Head of caudate nucleus (tissue), 42 donors: ENCODE measurements at places on chromosomes 5 and 9.

GRCh38 chr9:38075272-38075671 is 6.2 kb upstream of the SHB start:
- no peak for DNase-seq

DNA sequence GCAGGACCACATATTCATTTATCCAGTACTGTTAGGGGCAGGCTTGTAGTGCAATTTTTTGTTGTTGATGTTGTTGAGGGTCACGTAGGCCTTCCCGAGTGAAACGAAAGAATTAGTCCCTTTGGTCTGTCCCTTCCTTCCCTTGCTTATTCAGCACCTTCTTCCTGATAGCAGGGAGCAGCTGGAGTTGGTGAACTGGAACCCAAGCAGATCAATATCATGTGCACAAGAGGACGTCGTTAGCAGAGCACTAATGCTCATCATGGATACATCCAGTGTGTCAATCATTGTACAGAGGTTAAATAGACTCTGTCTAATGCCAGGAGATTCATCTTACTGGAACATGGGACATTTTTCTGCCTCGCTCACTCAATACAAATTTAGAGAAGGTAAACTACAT is 33.0 kb upstream of the MAP1B start:
- DNase-seq: no peak

DNA sequence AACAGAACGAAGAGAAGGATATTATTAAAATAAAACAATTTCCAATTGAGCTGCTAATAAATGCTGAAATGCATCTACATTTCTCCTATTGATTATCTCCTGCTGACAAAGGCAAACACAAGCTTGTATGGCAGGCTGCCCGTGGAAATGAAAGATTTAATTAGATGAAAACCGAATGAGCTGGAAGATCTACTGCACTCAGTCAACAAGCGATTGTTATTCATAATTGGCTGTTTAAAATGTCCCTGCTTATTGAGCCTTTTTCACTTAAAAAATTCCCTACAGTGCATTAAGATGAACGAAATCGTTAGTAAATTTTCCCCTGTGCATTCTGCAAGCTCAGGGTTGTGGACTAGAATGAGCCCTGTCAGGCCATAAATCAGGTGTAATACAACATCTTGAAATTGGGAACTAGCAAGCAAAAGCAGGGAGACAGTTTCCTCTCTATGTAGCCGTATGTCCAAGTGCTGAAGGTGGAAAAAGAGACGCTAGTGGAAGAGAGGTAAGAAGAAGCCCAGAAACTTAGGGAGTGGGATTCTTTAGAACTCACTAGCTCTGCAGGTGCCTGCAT is 28.5 kb upstream of the KIF4B start:
- DNase-seq: no peak

DNA sequence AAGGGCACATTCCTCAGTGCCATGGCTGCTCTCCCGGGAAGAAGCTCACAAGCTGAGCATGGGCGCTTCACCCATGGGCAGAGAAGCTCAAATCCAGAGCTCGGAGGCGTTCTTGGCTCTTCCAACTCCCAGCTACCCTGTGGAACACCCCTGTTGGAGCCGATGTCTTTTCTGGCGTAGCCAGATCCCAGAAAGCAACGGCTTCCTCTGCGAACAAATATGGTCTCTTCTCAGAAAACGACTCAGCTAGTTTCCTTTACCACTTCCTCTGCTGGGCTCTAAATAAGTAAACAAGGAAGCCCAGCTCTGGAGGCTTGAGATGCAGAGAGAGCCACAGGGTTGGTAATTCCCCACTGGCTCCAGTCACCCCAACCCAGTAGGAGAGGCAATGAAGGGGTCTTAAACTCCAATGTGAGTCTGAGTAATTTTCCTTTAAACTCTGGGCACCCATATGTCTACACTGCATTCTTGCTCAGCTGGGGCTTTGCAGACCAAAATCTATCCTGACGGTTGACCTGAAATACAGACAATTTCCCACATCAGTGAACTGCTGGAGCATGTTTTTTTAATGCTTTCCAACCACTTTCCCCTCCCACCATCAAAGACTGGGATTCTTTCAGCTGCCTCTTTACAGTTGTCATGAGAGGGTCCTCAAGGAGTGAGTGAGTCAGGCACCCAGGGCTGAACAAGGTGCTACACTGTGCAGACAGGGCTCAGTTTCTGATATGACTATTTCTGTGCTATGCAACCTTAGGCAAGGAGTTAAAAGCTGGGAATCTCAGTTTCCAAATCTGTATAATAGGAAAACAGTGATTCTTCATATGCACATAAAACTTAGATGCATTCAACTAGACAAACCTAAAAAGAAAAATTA is at the start of gene LCP2:
LCP2 (minus strand) TSS at position 189 of the 874 bp plus-strand sequence; CDS start at position 23, 166 bp downstream.
- DNase-seq: no peak

- no peak for DNase-seq
Observed at GRCh38 chr5:135323227-135323626, 75.8 kb downstream of the MACROH2A1 start.

DNA sequence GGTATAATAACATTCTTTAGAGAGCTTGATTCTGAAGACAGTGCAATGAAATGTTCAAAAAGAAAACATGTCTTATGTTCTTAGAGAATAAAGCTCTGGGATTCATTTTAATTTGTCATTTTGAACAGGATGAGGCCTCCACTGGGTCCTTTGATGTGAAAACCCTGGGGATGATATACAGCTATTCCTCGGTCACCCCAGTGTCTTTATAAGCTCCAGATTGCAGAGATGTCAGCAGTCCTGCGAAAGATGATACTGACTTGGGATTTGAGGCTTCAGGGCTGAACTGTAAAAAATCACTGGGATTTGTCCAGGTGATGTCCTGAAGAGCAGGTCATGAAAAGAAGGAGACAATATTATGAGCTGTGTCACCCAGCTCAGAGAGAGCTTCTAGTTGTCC is 529.7 kb upstream of the ZNF608 start:
- no peak for DNase-seq

- DNase-seq: no peak
Observed at GRCh38 chr5:51882647-51883046, 499.4 kb downstream of the ISL1 start.

- no peak for DNase-seq
Observed at GRCh38 chr5:144328980-144329379, 158.3 kb downstream of the KCTD16 start.

GRCh38 chr5:122111460-122111859 is 17.9 kb upstream of the ZNF474 start:
- no peak for DNase-seq

DNA sequence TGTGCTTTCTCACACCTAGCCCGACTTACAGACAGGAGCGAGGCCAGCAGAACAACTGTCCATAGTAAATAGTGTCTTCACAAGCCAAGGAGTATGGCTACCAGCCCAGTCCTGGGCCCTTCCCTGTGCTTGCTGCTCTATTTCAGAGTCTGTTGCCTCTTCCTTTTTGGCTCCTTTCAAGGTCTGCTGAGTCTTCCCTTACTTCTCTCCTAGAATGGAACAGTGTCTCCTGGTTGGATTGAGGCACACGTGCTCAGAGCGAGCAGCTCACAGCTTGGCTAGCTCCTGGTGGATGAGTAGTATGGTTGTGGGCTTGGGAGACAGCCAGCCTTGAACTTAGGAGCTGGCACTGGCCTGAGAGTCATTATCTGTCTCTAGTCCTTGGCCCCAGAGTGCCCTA is 72.8 kb downstream of the TLE4 start:
- DNase-seq: no peak

- no peak for DNase-seq
Observed at GRCh38 chr5:8060235-8060952, 191.4 kb downstream of the MTRR start.

GRCh38 chr5:43649256-43649655 is 46.3 kb downstream of the NNT start:
- no peak for DNase-seq

GRCh38 chr9:116288658-116289057 is 135.1 kb downstream of the PAPPA start:
- DNase-seq: no peak

DNA sequence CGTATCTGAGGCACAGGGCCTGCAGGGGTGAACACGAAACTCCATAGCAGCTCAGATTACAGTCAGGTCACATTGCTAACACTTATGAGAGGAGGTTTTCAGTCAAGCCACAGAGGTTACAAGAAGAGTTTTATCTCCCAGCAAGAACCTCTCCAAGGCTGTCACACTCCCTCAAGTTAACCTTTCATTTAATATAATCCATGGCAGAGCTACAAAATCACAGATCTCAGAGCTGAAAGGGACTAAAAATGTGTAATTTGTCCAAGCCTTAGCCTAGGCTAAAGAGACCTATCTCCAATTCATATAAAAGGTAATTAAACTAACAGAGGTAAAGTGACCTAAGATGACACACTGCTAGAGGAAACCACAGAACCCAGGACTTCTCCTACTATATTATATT is 57.2 kb downstream of the MLANA start:
- DNase-seq: no peak

DNA sequence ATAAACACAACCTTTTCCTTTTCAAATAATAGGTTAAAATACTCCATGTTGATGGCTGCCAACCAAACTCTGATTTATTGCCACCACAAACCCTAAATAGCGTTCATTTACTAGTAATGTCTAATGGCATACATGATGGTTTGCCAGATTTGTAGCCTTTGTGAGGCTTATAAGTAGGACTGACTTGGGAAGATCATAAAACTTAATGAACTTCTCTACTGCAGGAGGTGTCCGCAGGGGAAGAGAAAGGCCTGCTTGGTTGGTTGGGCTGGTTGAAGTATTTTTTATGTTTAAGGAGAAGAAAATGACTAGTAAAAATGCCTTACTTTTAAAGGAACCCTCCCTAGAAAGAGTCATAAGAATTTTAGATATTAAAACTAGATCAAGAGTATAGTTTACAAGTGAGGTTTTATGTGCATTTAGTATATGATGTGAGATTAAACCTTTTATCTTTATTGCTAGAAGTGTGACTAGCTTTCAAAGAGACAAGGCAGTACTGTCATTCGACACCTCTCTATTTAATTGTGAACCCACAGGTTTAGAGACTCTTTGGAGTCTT is 5.0 kb downstream of the PBX3 start:
- no peak for DNase-seq

GRCh38 chr5:139925650-139926640 is 117.2 kb downstream of the NRG2 start:
- DNase-seq: no peak

DNA sequence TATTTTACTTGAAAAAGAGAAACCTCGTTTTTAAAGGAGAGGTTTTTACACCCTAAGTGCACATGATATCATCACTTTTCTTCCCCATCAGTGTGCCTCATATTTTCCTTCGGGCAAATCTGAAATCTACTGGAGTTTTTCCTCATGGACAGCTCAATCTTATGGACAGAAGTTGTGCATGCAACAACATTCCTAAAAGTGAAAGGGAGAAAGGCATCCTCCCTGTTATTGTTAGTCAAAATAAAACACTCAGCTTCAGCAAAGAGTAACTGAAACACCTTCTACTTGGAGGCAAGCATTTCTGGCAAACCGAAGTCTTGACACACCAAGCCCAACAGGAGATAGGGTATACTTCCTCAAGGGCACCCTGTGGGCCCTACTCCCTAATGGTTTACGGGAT is 217.9 kb downstream of the BNC2 start:
- DNase-seq: no peak

GRCh38 chr9:96031366-96031824 is 155.9 kb downstream of the ERCC6L2 start:
- no peak for DNase-seq

- peak; percentile 13 for DNase-seq
Observed at GRCh38 chr5:1731091-1731639, 68.5 kb downstream of the MRPL36 start.

- no peak for DNase-seq
Observed at GRCh38 chr5:11452852-11453251, 451.4 kb downstream of the CTNND2 start.

DNA sequence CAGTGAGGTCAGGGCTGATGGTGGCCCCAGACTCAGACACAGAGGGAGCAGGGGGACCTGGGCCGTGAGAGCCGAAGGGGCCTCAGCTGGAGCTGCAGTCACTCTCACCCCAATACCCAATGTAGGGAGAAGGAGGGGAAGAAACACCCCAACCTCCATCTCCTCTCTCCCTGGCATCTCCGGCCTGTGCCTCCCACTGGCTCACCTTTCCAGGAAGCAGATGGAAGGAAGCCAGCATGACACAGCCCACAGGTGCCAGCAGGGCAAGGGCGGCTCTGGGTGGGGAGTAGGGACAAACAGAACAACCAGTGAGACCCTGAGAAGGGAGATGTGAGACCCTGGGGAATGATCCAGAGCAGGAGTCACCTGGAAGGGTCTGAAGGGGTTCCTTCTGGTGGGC is 3.0 kb upstream of the CRB2 start:
- no peak for DNase-seq

DNA sequence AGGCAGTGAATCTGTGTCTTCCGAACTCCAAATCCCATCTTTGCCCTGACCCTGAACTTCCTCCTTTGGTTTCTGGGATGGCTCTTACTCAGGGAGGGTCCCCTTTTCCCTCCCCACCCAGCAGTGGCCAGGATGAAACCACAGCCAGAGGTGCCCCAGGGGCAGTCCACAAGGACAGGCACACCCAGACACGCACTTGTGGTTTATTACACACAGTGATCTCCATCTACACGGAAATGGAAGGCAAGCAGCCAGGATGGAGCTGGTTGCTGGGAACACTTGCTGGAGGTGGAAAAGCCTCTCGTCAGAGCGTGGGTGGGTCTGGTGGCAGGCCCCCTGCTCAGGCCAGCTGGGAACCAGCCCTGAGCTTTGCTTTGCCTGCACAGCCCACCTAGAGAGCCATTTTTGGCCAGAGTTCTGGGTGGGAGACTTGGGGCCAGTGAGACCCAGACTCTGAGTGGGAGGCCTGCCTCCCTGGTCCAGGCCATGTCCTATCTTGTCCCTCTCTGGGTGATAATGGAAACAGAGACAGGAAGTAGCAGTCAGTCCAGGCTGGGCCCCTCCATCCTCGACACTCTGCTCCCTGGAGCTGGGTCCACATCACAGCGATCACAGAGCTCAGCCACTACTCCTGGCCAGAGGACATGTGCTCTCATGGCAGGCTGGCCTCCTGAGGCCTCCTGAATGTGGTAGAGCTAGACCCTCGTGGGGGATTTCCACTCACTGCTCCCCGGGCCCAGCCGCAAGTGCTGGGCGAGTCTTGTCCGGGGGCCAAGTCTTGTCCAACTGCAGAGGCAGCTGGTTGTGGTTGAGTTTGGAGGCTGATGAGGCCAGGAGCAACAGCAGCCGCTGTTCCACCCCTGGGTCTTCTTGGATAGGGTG is 5.1 kb upstream of the PHYKPL start:
- no peak for DNase-seq

DNA sequence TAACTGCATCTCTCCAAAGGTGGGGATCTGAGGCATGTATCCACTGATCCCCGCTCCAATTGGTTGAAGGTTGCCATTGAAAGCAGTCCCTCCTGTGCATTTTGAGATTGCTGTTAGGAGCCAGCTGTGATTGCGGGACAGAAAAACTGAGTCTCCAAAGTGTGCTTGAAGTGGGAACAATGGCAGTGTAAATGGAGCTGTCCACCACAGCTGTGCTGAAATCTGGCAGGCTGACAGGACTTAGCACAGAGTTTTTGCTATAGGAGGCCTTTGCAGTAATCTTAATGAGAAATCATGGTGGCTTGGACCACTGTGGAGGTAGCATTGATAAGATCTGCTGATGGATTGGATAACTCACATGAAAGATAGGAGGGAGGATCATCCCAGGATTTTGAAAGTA is 3.3 kb downstream of the RNF20 start:
- DNase-seq: no peak
